Stimulated activated CD8-positive, alpha-beta memory T cell treated with anti-CD3 and anti-CD28 coated beads, Interleukin-4, amount 100 ng/mL, for 1 hour (primary cell): ENCODE measurements at places on chromosomes 7 and 10.

DNA sequence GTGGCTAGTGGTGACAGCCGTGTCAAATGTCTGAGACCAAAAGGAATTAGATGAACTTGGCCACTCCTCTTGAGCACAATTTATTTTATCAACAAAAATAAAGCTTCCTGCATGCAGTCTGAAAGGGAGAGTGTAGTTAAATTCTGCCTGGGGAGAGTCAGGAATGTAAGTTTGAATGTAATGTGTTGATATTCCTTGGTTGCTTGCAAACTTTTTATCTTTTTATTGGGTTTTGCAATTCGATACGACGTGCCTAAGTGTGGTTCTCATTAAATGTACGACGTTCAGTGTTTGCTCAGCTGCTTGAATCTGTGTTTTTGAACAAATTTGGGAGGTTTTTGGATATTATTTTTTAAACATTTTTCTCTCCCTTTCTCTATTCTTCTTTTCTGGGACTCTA lies 839.9 kb downstream of the CCSER2 start:
- DNase-seq, result no peak

DNA sequence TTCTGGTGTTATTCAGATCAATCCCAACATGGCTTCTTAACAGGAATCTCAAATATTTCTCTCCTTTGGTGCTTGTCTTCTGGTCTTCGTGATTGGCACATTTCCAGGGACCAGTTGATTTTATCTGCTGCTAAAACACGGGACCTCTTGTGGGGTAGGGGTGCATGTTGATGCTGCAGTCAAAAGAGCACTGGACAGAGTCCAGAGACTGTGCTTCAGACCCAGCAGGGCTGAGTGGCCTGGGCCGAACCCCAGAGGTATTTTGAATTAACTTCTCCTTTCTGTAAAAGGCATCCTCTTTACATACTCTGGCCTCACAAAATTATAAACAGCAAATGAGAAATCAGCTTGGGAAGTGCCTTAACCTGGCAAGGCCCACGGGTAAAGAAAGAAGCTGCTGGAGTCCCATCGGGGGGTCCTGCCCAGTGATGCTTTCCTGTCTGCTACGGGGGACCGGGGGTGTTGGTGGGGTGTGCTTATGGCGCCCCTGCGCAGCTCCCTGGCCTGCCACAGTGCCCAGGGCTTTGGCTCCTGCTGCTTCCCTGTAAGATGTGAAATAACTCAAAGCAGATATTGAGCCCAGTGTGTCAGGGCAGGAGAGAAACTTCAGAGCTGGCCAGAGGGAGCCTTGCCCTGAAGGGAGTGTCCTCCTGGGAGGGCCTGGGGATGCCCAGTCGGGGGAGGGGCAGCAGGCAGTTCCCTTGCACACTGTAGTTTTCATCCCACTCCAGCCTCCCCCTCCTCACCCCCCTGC lies 230.5 kb downstream of the TCF7L2 start:
- no peak for DNase-seq

- DNase-seq, result no peak
Measured at GRCh38 chr10:106111246-106111645, 1053.3 kb downstream of the SORCS1 start.

DNA sequence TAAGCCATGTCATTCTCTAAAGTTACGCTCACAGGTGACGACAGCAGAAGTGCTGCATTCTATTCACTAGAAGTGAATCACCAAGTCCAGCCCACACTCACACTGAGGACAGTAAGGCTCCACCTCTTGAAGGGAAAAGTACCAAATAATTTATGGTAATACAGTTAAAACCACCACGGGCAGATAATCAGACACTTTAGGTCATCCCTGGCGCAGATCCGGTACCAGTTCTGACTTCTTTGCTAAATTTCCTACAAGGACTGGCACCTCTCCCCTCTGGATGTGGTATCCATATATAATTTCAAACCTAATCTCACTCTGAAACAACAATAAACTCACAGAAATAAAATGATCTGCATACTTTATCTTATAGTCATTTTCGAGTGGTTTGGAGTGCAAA lies 954.7 kb upstream of the GHITM start:
- DNase-seq, result no peak

DNA sequence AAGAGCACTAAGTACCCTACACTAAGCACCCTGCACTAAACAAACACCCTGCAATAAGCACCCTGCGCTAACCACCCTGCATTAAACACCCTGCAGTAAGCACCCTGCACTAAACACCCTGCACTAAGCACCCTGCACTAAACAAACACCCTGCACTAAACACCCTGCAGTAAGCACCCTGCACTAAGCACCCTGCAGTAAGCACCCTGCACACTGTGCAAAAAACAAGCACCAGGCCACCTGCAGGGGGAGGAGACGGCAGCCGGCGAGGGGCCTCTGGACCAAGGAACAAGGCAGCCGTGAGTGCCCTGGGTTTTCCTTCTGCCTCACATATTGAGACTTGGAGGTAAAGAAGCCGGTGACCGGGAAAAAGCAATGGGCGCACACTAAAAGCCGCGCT lies 30.2 kb downstream of the KNDC1 start:
- DNase-seq, result no peak

- no peak for DNase-seq
Measured at GRCh38 chr7:127791446-127792189, 139.6 kb downstream of the SND1 start.

- DNase-seq, result no peak
Measured at GRCh38 chr7:138542183-138542582, 82.1 kb downstream of the TRIM24 start.

DNA sequence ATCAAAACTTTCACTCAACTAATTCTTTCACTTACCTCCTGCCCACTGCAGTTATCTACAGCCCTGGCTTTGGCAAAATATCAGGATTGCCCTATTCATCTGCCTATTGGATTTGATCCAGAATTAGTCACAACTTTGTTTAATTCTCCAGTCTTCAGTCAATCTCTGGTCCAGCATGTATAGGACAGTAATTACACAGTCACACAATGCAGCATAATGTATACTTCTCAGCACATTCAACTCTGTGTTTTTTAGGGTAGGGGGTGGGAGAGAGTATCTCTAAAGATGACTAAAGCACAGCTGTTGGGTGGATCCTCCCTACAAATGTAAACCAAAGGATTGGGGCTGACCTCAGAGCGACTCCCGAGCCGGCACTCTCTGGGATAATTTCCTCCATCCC lies 17.7 kb upstream of the NRP1 start:
- DNase-seq, result no peak

DNA sequence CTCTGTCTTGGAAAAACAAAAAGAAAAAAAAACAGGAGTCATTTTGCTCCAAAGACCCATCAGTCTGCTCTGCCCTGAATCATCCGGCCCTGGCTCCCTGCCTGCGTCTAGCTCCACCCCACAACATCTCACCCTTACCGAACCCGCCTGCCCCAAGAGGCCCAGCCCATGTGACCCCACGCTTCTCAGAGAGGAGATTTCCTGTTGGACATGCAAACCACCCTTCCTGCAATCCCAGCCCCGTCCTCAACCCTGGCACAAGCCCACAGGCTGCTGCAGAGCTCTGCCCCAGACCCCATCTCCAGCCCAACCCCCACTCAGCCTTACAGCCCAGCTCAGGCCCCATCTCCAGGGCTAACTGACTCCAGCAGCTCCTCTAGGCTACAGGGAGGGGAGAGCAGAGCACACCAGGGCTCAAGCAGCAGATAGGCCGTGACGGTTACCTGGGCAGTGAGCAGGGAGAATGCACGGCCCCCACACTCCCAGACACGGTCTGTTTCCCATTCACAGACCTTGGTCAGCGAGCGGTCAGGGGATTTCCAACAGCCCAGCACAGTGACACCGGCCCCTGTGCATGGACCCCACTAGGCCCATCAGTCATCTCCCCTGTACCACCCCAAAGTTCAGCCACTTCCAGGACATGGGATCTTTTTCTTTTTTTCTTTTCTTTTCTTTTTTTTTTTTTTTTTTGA lies 69.9 kb upstream of the GTF2I start:
- DNase-seq, result no peak

DNA sequence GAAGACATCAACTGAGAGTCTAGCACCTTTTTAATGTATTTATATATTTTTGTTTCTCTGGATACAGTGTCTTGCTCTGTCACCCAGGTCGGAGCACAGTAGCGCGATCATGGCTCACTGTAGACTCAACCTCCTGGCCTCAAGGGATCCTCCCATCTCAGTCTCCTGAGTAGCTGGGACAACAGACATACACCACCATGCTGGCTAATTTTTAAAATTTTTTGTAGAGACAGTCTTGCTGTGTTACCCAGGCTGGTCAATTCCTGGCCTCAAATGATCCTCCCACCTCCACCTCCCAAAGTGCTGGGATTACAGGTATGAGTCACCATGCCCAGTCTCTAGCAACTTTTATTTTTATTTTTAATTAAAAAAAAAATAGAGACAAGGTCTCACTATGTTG lies 51.4 kb upstream of the ANLN start:
- no peak for DNase-seq

GRCh38 chr10:106534441-106534840 lies 630.1 kb downstream of the SORCS1 start:
- no peak for DNase-seq

DNA sequence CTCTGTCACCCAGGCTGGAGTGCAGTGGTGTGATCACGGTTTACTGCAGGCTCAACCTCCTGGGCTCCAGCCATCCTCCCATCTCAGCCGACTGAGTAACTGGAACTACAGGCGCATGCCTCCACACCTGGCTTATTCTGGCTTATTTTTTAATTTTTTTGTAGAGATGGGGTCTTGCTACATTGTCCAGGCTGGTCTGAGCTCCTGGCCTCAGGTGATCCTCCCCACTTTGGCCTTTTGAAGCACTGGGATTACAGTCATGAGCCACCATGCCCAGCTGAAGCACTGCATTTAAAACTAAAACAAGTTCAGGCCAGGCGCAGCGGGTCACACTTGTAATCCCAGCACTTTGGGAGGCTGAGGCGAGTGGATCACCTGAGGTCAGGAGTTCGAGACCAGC lies 8.0 kb downstream of the SH3PXD2A start:
- DNase-seq, result no peak

DNA sequence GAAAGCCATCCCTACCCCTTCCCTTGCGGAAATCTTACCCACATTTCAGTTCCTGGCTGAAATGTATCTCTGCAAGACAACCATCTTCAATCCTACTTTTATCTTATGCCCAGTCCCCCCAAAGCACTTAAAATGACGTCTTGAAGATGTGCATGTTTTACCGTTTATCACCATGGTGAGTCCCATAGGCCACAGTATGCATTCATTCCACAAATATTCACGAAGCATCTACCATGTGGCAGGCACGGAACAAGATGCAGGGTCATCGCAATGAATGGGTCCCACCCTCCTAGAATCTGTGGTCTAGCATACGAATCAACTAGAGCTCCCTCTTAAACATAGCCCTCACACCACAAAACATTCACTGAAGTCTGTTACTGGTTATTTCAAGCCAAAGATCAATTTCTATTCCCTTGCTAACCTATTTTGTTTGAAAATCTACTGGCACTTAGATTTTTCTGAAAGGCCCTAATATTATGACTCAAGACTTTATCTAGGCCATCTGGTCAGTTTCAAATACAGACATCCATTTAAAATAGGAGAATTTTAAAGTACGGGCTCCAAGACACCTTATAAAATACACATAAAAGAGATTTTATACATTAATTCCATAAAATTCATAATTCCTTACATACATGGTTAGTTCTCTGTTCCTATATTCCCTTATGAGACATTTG lies 99.4 kb downstream of the PARD3 start:
- DNase-seq, result no peak

DNA sequence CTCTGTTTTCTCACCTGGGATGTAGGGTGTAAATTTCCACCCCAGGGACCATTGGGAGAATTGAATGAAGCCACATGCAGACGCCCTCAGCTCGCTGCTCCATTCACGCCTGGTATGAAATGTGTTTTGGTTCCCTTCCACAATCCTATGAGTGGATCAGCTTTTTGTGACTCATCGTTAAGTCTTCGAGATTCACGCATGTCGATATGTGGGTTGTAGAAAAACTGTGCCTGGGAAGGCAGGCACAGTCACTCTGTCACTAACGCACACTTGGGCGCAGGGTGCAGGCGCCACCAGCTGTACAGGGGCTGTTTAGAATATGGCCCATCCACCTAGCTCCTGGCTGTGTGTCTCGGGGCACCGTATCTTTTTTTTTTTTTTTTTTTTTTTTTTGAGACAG lies 64.2 kb upstream of the SH2B2 start:
- DNase-seq, result no peak

- no peak for DNase-seq
Measured at GRCh38 chr7:1246871-1247526, 14.3 kb downstream of the UNCX start.

DNA sequence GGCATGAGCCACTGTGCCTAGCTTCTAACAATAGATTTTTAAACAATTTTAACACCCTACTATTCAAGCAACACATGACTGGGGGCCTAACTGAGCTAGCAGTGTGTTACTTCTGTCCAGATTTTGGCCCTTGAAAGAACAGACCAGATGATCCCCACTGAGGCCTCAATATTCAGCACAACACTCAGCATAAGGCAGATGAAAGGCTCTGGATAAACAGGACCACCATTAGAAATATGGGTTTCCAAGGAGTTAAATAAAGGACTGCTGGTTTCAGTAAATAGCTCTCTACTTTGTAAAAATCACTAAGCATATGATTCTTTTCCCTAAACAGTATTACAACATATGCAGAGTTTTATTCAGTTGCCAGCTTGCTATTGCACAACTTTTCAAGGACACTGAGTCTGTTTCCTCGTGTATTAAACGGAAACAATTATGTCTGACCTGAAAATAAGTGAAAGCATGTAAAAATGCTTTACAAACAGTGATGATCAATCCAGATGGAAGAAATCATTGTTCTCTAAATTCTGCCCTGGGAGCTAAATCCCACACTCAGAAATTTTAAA lies 23.8 kb upstream of the FZD1 start:
- no peak for DNase-seq

DNA sequence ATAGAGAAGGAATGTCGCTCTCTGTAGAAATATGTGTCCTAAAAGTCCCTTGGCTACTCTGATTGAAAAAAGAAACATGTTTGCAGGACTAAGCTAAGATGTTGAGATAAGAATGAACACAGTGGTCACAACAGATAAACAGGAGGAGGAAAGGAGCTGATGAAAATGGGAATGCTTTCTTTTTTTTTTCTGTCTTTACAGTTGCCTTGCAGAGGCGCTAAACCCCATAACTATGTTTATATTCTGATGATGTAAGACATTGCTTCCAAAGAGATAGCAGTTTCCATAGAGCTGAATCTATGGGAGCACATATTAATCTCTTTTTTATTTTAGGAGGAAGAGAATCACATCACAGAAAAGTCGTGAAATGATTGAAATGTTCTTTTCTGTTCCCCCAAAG lies 153.5 kb upstream of the LYZL1 start:
- DNase-seq, result no peak

DNA sequence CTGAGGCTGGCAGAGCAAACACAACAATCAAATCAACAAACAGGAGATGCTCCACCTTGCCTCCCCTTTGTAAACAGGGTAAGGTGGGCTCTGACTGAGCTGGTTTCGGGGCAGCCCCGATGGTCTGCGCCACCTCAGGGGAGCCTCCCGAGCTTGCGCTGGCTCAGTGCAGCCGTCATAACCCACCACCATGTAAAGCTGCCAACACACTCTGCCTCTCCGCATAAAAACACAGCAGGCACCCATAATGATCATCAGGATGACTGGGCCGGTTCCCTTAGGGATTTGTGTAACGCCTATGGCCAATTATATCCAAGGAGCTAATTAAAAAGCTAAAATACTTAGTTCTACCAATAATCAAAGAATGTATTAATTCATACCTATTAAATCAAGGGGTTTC lies 124.5 kb downstream of the PRPF18 start:
- no peak for DNase-seq
